ENCODE measurements at places on chromosomes 7 and 10. TPM values are rescaled to one million over a fixed set of nuclear protein-coding genes. Genes with fewer than 3 reads are reported as not detected.
A peak's percentile ranks its signal among the peaks of the same experiment; 100 is the strongest.

The EXOC6 gene
- 28.5 TPM for total RNA-seq

The LRRD1 gene
- 0.59 TPM for total RNA-seq

The DIP2C gene
- 13.1 TPM for total RNA-seq

DNA sequence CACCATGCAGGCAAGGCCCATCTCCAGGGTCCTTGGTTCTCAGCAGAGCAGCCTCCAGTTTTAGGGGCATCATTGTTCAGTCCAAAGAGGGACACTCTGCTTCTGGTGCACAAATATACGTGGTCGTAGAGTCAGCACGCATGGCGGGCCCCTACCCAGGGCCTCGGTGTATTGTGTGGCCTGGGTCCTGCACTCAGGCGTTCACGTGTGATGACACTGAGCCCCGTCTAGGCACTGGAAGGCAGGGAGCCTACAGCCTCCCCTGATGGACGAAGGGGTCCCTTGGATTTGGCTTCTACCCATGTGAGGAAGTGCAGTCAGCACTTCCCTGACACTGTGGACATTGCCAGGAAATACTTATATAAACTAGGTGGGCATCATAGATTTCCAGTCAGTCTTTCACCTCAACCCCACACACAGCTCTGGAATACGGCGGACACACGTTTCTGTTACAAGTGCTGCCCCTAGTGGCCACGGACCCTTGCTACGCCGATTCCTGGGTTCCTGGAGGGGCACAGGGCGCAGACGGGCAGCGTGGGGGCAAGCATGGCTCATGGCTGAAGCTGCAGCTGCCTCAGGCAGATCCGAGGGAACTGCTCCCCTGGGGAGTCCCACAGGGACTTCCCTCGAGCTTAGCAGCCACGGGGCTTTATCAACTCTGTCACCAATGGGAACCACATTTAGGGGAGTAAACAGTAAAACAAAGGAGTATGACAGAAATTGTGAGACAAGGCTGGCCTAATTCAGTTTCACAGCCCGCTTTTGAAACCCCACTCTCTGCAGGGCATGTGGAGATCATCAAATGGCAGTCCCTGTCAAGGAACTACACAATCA is 25.4 kb downstream of the AIFM2 start:
- DNase-seq = peak; percentile 73

- DNase-seq = no peak
Measured at GRCh38 chr10:57977262-57977661, 290.4 kb downstream of the IPMK start.

- DNase-seq = no peak
Measured at GRCh38 chr10:89390476-89391225, 1.8 kb upstream of the IFIT1 start.

- no peak for DNase-seq
Measured at GRCh38 chr7:151800391-151800790, 76.5 kb downstream of the PRKAG2 start.

GRCh38 chr10:4663162-4663992 is 162.6 kb upstream of the AKR1E2 start:
- no peak for DNase-seq

Data from endothelial cell (in vitro differentiated cells).